ENCODE measurements at places on chromosomes 1 and 21.

- H3K4me3 ChIP-seq, result no peak overlapping the region
- H3K27ac ChIP-seq, result no peak overlapping the region
- H3K27me3 ChIP-seq, result no peaks in the 10 kb centered on the region
- DNase-seq, result no peak
- H3K36me3 ChIP-seq, result peaks cover 5% of the 10 kb centered on the region
Measured at GRCh38 chr21:29163341-29164115, 33.1 kb downstream of the MAP3K7CL start.

DNA sequence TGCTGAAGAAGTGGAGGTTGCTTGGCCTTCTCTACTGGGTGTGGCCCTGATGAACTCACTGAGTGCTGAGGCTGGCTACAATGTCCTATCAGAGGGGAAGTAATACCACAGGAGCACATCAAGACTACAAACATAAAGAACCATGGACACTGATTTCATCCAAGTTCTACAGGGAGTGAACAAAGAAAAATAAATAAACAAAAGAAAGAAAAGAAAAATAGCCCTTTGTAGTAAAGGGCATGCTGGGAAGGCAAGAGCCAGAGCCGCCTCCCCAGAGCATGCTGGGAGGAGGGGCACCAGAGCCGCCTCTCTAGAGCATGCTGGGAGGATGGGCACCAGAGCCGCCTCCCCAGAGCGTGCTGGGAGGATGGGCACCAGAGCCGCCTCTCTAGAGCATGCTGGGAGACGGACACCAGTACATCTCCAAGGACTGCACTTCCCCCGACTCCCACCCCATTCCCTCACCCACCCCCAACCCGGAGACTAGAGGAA, 65.9 kb downstream of the LAMC2 start:
- H3K4me3 ChIP-seq, result no peak overlapping the region
- H3K36me3 ChIP-seq, result no peaks in the 10 kb centered on the region
- no peak overlapping the region for H3K27ac ChIP-seq
- H3K27me3 ChIP-seq, result no peaks in the 10 kb centered on the region
- peaks cover 6% of the 10 kb centered on the region for H3K4me1 ChIP-seq

- no peak overlapping the region for H3K27ac ChIP-seq
- H3K4me3 ChIP-seq, result no peak overlapping the region
- H3K4me1 ChIP-seq, result no peaks in the 10 kb centered on the region
Measured at GRCh38 chr1:96674915-96675314, 46.7 kb upstream of the PTBP2 start.

GRCh38 chr1:198978523-198978922, 339.7 kb downstream of the PTPRC start:
- H3K36me3 ChIP-seq, result no peaks in the 10 kb centered on the region
- H3K4me1 ChIP-seq, result no peaks in the 10 kb centered on the region
- H3K4me3 ChIP-seq, result no peak overlapping the region
- no peak overlapping the region for H3K27ac ChIP-seq
- no peak for DNase-seq
- no peaks in the 10 kb centered on the region for H3K27me3 ChIP-seq

- H3K27me3 ChIP-seq, result no peaks in the 10 kb centered on the region
- no peaks in the 10 kb centered on the region for H3K4me1 ChIP-seq
- H3K27ac ChIP-seq, result no peak overlapping the region
- no peak for DNase-seq
Measured at GRCh38 chr1:105294838-105295237, 1545.1 kb downstream of the AMY1C start.

- no peak for DNase-seq
- H3K4me1 ChIP-seq, result peaks cover 60% of the 10 kb centered on the region
- H3K27ac ChIP-seq, result no peak overlapping the region
- peaks cover 55% of the 10 kb centered on the region for H3K36me3 ChIP-seq
- H3K27me3 ChIP-seq, result no peaks in the 10 kb centered on the region
Measured at GRCh38 chr1:160244209-160244608, 18.1 kb downstream of the DCAF8 start.

- peak overlapping the region; percentile 30 for H3K4me3 ChIP-seq
- H3K27me3 ChIP-seq, result no peaks in the 10 kb centered on the region
- peaks cover 13% of the 10 kb centered on the region for H3K36me3 ChIP-seq
- H3K27ac ChIP-seq, result peak overlapping the region; percentile 74
- peak; percentile 81 for DNase-seq
- H3K4me1 ChIP-seq, result peaks cover 71% of the 10 kb centered on the region
Measured at GRCh38 chr1:150162862-150163706, 13.4 kb downstream of the PLEKHO1 start.

GRCh38 chr1:199404976-199405375, 622.5 kb upstream of the NR5A2 start:
- H3K27me3 ChIP-seq, result no peaks in the 10 kb centered on the region
- no peaks in the 10 kb centered on the region for H3K4me1 ChIP-seq
- DNase-seq, result no peak
- H3K27ac ChIP-seq, result no peak overlapping the region
- H3K36me3 ChIP-seq, result no peaks in the 10 kb centered on the region

DNA sequence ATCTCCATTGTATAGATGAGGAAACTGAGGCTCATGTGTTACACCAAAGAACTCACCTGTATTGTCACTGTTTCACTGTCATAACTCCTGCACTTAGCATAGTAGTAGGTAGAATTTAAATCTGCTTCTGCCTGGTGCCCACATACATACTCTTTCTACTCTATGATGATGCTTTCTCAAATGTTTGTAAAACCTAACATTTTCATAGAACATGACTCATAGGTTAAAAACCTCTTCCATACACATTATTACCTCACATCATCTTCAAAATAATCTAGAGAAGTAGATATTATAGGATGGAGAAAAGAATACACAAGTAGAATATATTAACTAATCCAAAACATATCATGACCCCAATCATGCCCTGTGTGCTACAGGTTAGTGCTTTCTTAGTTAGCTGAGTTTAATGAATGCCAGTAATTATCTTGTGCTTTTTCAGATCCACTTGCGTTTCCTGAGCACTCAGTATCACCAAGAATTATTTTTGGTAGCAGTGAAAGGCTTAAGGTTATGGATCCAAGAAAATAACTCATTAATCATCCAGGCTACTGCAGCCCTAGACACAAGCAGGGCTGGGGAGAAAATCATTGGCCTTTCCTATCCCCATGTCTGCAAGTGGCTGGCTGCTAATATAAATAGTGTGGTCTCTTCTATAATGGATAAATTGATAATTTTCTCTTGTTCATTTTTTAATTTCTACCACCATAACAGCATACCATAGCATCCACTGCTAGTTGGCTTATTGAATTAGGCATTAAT, 156.9 kb downstream of the LRRC40 start:
- H3K4me3 ChIP-seq, result no peak overlapping the region
- H3K27me3 ChIP-seq, result no peaks in the 10 kb centered on the region
- DNase-seq, result no peak
- H3K4me1 ChIP-seq, result no peaks in the 10 kb centered on the region

Measured in stomach (tissue), 19 donors.